ENCODE measurements at places on chromosomes 1 and 21. TPM values are rescaled to one million over a fixed set of nuclear protein-coding genes. Genes with fewer than 3 reads are reported as not detected.

The GPR153 gene
- total RNA-seq, result 0.41 TPM

- H3K27me3 ChIP-seq, result no peaks in the 10 kb centered on the region
- peak overlapping the region; percentile 93 for H3K4me3 ChIP-seq
- DNase-seq, result peak; percentile 84
- H3K4me1 ChIP-seq, result peaks cover 68% of the 10 kb centered on the region
- peaks cover 45% of the 10 kb centered on the region for H3K36me3 ChIP-seq
- peak overlapping the region; percentile 89 for H3K27ac ChIP-seq
Measured at GRCh38 chr1:26318338-26319064, 743 bp downstream of the CD52 start.

DNA sequence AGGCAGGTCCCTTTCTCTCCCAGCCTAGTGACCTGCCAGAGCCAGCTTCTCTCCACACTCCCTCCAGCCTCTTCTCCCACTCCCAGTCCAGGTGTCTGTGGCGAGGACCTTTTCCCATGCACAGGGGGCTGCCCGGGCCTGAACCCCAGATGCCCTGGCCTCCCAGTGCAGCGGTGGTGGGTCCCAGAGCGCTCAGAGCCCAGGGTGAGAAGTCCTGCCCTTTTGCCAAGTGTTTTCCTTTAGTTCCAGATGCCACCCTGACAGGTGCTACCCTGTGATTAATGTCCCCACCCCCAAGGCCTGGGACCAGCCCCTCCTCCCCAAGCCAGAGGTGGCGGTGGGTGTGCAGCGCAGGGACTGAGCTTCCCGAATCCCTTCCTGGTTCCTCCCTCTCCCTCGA, 90.4 kb downstream of the PAX7 start:
- no peaks in the 10 kb centered on the region for H3K36me3 ChIP-seq
- peaks cover 58% of the 10 kb centered on the region for H3K27me3 ChIP-seq
- no peak for DNase-seq
- H3K27ac ChIP-seq, result no peak overlapping the region

The LRIG2 gene
- 7.2 TPM for total RNA-seq

- no peaks in the 10 kb centered on the region for H3K36me3 ChIP-seq
- H3K27ac ChIP-seq, result no peak overlapping the region
- DNase-seq, result no peak
- H3K4me1 ChIP-seq, result peaks cover 12% of the 10 kb centered on the region
- no peak overlapping the region for H3K4me3 ChIP-seq
- peaks cover 13% of the 10 kb centered on the region for H3K27me3 ChIP-seq
Measured at GRCh38 chr1:229040630-229041358, 230.1 kb upstream of the RAB4A start.

- H3K27ac ChIP-seq, result no peak within 1 kb of the TSS
- H3K4me1 ChIP-seq, result peaks cover 5% of the 10 kb centered on the region
- DNase-seq, result no peak
- no peaks in the 10 kb centered on the region for H3K27me3 ChIP-seq
- no peaks in the 10 kb centered on the region for H3K36me3 ChIP-seq
Measured at GRCh38 chr1:153612755-153613331, at the start of gene S100A16. TSS of gene S100A16 (minus strand) at chr1:153613137. CDS start at chr1:153608151, 4,986 bp downstream.

- H3K4me1 ChIP-seq, result peaks cover 5% of the 10 kb centered on the region
- no peak overlapping the region for H3K27ac ChIP-seq
- no peak for DNase-seq
- no peak overlapping the region for H3K4me3 ChIP-seq
Measured at GRCh38 chr1:85656948-85657347, 51.3 kb downstream of the ZNHIT6 start.

DNA sequence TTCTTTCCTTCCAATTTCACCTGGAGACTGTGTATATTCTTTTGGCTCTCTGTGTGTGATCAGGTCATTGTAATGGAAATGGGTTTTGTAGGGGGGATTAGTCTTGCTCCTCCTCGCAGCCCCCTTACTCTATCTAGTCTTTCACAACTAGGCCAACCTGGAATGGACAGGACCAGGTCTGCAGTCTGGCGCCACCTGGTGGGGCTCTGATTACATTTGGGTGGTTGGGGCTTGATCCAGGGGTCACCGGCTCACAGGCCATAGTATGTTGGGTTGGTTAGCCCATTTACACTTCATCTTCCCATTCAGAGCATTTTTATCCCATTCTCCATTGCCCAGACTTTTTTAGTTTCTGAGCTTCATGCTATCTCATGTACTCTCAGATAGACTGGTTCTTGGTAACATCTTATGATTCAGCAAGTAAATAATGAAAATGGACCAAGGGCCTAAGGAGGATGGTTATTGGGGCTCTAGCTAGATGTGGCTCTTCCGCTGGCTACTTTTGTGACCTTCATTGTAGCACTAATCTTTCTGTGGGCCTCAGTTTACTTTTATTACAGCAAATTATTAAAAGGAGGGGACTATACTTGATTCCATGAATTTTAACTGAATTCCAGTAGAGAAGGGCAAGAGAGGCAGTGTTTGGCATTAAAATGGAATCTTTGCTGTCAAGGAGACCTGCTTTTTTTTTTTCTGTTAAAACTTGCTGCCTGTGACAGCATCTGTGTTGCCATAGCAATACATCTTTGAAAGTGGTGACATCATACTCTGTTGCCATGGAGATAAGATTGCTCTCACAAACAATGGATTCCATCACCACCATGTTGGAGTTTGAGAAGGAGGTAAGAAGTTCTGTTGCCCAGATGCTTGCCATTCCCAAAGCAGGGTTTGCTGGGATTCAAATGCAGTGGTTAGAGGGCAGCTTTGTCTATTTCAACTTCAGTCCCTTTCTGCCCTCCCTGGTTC, 150.1 kb downstream of the PLXNA2 start:
- H3K4me1 ChIP-seq, result no peaks in the 10 kb centered on the region
- peak; percentile 86 for DNase-seq
- no peaks in the 10 kb centered on the region for H3K36me3 ChIP-seq
- no peak overlapping the region for H3K4me3 ChIP-seq
